ENCODE measurements at places on chromosomes 5 and 9. TPM values are rescaled to one million over a fixed set of nuclear protein-coding genes. Genes with fewer than 3 reads are reported as not detected.

ZCCHC9 gene
- total RNA-seq: 20.9 TPM

ADAM19 gene
- 17.4 TPM for total RNA-seq

CDC25C gene
- total RNA-seq: not detected

EPB41L4B gene
- 15.9 TPM for total RNA-seq

PRUNE2 gene
- 93.1 TPM for total RNA-seq

SAXO1 gene
- 0.57 TPM for total RNA-seq

PCDHGA4 gene
- total RNA-seq: 4.2 TPM

IRX1 gene
- total RNA-seq: not detected

FAM200C gene
- total RNA-seq: 5.3 TPM

Measured in ureter (tissue), 1 donor.